Cardiac septum (tissue), 1 donor: ENCODE measurements at places on chromosomes 3 and 15.

DNA sequence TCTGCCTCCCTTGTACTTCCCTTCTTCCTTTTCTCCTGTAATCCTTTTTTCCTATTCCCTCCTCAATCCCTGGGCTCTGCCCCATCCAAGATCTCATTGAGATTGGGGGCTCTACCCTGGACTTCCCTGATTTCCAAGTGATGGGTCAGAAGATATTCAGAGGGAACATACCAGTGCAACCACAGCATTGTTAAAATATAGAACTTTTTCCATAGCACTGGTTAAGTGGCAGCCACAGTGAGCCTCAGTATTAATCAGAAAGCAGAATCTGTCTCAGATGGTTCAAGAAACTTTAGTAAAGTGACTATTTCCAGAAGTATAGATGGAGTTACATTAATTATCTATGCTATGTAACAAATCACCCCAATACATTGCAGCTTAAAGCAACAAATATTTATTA, 18.7 kb upstream of the SCN10A start:
- no peak for DNase-seq

DNA sequence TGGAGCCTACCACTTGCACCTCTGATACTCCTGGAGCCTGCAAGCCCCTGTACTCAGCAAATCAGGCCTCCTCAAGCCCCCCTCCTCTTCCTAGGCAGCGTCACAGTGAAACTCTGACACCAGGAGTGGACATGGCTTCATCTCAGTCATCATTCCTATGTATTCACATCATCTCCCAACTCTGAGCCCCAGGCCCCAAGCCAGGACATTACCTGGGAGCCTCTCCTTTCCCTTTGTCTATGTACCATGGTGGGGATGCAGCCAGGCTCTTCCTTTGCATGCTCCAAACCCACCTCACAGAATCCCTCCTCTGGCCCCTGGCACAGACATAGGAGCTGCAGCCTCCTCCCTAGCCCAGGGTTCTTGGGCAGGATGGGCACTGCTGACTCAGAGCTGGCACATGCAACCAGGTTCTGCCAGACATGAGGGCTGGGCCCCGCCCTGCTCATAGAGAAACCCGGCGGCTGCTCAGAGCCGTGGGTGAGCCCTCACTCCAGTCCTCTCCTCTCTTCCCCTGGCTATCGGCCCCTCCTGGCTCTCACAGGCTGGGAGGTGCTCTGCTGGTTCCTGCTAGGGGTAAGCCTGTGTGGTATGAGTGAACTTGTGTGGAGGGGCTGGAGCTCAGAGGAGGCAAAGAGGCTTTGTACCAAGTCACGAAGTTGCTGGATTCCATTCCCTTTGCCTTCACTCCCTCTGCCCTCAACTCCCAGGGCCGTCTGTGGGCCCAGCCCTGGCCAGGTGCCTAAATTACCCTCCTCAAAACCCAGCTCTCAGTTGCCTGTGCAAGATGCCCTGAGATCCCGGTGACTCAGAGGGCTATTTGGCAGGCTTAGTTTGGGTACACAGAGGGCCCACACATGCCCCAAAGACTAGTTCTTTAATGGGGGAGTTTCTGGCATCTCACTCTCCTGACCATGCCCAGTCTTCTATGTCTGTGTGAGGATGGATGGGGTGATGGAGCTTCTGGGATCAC, 1.9 kb upstream of the PLCD1 start:
- DNase-seq: peak; percentile 82

GRCh38 chr3:172687501-172687900, 23.4 kb downstream of the NCEH1 start:
- no peak for DNase-seq

GRCh38 chr15:89784686-89784960, 8.5 kb downstream of the MESP2 start:
- no peak for DNase-seq

DNA sequence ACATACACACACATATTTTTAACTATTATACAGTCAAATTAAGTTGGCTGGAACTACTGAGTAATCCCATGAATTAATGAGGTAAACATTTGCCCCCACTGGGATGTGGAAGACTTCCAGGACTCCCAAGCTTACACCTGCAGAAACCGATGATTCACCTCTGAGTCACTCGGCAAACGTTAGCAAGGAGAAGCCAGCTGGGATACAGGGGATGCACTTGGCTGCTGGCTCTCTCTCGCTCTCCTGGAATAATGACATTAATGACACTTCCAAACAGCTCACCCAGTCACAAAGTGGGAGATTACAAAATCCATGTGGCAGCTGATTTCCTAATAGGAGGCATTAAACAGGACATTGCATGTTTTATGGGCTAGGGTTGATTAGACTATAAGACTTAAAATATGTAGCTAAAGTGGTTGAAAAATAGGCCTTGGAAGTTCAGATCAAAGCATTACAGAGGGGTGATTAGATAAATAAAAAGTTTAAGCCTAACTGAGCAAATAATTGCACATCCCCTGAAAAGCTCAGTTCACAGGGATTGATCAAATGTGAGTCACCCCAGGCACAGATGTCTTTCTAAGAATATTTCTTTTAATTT, 500.9 kb downstream of the SOX2 start:
- DNase-seq: no peak

DNA sequence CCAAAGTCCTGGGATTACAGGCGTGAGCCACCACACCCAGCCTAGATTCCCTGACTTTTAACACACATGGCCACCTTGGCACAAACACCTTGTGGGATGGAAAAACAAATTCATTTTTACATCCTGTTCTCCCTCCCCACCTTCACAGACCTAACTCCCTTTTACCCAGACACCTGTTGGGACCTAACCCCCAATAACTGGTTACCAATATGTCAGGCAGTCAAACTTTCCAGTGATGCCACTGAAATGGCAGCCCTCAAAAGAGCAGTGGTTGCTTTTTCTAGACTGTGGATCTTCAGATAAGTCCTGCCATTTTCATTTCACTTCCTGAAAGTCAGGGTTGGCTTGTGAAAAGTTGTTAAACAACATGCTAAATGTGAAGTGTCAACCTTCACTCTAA, 34.9 kb downstream of the SIN3A start:
- DNase-seq: no peak

DNA sequence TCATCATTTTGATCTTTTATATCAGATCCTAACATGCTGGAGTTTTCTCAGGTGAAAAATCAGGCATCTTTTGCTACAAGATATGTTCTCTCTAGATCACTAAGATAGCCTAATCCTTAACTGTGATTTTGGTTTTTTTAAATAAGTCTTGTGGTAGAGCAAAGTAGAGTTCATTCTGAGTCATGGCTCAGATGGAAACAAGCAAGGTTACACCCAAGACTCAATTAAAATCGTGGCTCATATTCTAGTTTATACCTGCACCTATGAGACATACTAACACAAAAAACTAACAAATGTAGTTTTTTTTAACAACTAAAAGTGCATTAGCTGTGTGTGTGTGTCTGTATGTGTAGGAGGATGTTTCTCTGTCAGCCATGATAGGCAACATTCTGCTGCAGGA, 428.2 kb downstream of the NLGN1 start:
- DNase-seq: no peak

DNA sequence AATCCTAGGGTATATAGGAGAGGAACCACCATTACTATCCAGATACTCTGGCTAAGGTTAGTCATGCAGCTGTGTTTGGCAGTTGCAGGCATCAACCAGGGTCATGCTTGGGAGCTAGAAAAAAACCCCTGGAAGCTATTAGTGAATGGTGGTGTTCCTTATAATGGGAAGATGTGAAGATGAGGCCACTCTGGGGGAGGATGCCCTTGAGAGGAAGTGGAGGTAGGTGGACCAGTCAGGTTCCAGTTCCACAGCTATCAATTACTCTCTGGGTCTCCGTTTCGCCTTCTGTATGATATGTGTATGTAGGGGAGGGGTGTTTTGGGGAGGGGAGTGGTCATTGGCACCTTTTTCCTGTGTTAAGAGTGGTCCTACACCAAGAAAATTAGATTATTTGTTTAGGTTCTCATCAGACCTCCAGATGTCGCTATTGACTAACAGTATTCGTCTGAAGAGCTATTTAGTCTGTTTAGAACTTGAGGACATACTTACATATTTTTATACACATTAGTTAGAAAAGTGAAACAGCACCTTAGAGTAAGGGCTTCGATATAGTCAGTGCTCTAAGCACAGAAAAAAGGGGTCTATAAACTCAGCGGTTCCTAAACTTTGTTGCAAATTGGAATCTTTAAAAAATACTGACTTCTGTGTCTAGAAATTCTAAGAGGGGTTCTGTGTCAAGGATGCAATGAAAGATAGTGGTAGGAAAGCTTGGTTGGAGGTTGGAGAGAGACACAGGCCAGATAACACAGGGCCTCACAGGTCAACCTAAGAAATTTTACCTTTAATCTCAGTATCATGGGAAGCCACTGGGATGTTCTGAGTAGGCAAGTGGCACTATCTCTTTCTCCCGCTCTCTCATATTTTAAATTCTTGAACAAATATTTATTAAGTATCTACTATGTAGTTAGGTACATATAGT, 9.1 kb upstream of the HPS3 start:
- DNase-seq: no peak
